ENCODE measurements at places on chromosomes 13 and 19.

- peaks cover 38% of the 10 kb centered on the region for H3K36me3 ChIP-seq
- DNase-seq, result peak; percentile 32
- peak overlapping the region; percentile 88 for H3K4me3 ChIP-seq
- no peaks in the 10 kb centered on the region for H3K27me3 ChIP-seq
- H3K4me1 ChIP-seq, result peaks cover 39% of the 10 kb centered on the region
Observed at GRCh38 chr19:48444129-48444935, 1.5 kb upstream of the GRWD1 start.

DNA sequence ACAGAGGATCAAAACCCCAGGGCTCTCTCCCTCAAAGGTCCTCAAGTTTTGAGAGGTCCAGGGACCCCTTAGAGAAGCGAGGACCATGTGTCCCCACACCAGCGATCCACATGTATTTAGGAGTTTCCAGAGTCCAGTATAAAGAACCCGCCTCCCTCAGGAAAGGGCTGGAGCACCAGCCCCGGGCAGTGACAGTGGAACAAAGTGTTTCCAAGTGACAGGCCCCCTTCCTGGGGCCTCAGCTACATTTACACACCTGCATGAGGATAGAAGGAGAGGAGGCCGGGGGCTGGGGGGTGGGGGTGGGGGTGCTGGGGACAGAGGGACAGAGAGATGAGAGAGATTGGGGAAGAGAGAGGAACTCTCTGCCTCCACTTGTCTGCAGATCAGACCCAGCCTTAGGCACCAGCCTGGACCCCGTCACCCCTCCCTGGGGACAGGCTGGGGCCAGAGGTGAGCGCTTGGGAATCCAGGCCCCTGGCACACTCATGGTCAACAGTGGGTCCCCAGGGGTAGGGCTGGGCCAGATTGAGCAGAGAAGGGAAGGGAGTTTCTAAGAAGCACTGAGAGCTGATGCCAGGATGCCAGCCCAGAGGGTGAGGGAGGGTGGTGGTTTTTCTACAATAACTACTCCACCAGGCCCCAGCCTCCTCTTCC, 802 bp downstream of the BCAM start:
- peak overlapping the region; percentile 80 for H3K4me3 ChIP-seq
- H3K4me1 ChIP-seq, result peaks cover 77% of the 10 kb centered on the region
- DNase-seq, result no peak
- H3K27me3 ChIP-seq, result peaks cover 24% of the 10 kb centered on the region

DNA sequence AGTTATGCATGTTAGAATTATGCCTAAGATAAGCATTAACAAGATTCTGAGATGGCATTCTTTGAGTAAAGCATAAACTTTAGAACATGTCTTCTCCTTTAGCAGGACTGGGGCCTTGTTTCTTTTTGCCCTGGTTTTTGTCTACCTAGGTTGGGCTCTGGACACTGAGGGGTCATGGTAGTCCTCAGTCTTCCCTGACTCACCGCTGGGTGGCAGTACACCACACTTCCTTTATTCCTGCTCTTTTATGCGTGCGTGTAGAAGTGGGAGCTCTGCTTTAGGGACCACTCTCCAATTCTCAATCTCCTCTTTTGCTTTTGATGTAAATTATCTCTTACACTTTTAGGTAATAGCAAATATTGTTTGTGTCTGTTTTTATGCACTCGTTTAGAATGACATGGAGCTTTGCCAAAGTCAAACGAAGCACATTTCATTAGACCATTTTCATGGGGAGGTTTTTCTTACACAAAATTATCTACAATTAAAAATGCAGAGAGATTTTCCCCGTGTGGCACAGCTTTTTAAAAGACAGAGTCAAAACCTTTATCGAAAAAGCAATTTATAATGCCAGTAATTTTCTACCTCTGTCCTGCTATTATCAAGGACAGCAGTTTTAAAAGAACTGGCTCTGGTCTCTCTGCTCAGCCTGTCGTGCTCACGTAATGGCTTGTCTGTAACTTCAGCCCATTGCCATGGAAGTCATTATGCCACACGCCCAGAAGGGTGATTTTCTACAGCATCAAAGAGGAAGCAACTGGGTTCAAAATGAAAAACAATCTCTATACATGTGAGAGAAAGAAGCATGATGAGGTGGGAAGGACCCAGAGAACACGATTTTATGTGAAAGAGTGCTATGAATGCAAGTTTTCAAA, 413.9 kb downstream of the COG6 start:
- no peaks in the 10 kb centered on the region for H3K36me3 ChIP-seq
- H3K27ac ChIP-seq, result no peak overlapping the region
- peaks cover 16% of the 10 kb centered on the region for H3K4me1 ChIP-seq
- DNase-seq, result peak; percentile 79
- no peak overlapping the region for H3K4me3 ChIP-seq
- H3K27me3 ChIP-seq, result peaks cover 4% of the 10 kb centered on the region

- H3K27ac ChIP-seq, result no peak overlapping the region
- no peak for DNase-seq
- H3K36me3 ChIP-seq, result no peaks in the 10 kb centered on the region
- H3K4me1 ChIP-seq, result peaks cover 6% of the 10 kb centered on the region
Observed at GRCh38 chr13:77416666-77417212, 89.8 kb upstream of the MYCBP2 start.

DNA sequence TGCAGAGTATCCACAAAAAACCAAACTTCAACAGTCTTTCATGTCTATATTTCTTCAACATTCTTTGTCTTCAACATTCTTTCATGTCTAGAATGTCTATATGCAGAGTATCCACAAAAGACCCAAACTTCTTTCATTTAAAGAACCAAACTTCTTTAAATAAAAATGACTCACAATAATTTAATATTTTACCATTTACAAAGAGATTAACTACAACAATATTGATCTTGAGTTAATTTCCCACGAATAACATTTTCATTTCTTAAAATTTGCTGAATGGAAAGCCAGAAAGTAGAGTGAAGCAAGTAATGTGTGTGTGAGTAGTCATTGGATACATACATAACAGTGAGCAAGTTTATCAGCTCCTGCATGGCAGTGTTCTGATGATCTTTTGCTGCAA, 1069.7 kb downstream of the EFNB2 start:
- DNase-seq, result no peak
- H3K36me3 ChIP-seq, result no peaks in the 10 kb centered on the region
- H3K4me3 ChIP-seq, result no peak within 1 kb of the TSS
- no peak within 1 kb of the TSS for H3K27ac ChIP-seq
- peaks cover 9% of the 10 kb centered on the region for H3K4me1 ChIP-seq

- H3K36me3 ChIP-seq, result peaks cover 23% of the 10 kb centered on the region
- H3K4me1 ChIP-seq, result no peaks in the 10 kb centered on the region
- no peak overlapping the region for H3K27ac ChIP-seq
- H3K4me3 ChIP-seq, result no peak overlapping the region
Observed at GRCh38 chr13:99514801-99515200, 13.5 kb downstream of the TM9SF2 start.

DNA sequence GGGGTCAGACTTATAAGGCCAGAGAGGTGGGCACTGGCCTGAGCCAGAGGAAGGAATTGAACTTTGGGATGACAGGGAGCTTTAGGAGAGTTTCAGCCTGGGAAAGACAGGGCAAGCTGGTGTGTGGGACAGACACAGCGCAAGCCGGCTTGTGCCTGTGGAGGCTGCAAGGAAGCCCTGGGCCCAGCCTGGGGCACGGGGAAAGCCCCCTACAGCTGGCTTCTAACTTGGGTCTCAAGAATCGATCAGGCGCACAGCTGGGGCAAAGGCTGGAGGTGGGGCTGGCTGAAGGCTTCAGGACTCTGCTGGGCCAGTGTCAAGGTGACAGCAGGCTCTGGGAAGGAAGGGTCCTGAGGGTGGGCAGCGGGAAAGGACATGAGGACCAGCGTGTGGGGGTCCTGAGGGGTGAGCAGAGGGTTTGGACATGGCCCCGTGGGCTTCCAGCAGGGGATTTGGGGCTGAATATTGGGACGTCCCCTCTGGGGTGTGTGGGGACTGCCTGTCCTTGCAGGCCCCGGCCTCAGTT, 3.0 kb downstream of the PTOV1 start:
- peak overlapping the region; percentile 95 for H3K27ac ChIP-seq
- no peak for DNase-seq
- H3K4me3 ChIP-seq, result peak overlapping the region; percentile 93
- peaks cover 2% of the 10 kb centered on the region for H3K27me3 ChIP-seq
- H3K36me3 ChIP-seq, result peaks cover 35% of the 10 kb centered on the region

- no peak overlapping the region for H3K4me3 ChIP-seq
- no peak for DNase-seq
- peaks cover 33% of the 10 kb centered on the region for H3K4me1 ChIP-seq
- peaks cover 7% of the 10 kb centered on the region for H3K27me3 ChIP-seq
Observed at GRCh38 chr13:45861322-45861721, 9.8 kb upstream of the SIAH3 start.

DNA sequence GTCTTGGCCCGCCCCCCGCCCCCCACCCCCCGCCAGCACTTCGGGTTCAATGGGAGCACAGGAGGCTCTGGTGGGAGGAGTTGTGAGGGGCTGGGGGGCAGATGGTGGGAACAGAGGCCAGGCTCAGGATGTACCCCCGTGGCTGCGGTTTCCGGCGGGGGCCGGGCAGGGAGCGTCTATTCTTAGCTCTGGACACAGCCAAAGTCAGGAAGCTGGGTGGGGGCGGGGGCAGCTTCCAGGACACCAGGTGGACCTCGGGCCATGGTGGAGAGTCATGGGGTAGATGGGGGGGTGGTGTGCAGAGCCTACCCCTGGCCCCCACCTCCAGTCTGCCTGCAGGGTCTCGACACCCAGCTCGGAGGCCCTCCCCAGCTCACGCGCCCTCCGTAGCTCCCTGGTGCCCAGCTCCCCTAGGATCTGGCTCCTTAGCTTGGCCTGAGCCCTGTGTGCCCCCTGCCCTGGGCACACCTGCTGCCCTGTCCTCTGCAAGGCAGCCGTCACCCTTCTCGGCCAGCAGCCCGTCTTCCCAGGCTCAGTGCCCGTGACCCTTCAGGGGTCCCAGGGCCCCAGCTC, 2.2 kb upstream of the TBXA2R start:
- H3K27ac ChIP-seq, result no peak overlapping the region
- peaks cover 11% of the 10 kb centered on the region for H3K36me3 ChIP-seq
- H3K4me1 ChIP-seq, result peaks cover 15% of the 10 kb centered on the region
- no peak for DNase-seq
- H3K27me3 ChIP-seq, result peaks cover 7% of the 10 kb centered on the region

DNA sequence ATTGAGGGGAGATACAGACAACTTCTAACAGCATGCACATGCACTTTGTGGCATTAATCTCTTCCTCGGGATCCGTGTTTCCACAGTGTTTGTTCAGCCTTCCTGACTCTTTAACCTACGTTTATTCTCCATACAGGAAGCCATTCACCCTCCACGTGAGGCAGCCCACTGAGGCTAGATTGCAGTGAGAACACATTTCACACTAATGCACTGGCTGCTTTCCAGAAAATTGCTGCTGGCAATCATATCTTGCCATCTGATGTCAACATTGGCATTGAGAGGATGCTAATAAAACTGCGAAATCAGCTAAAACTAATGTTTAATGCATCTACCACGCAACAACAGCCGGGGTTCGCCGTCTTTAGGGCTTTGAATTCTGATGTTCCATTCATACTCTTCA, 30.0 kb downstream of the DCLK1 start:
- no peaks in the 10 kb centered on the region for H3K4me1 ChIP-seq
- no peak for DNase-seq
- no peak overlapping the region for H3K27ac ChIP-seq
- no peak overlapping the region for H3K4me3 ChIP-seq
- H3K27me3 ChIP-seq, result no peaks in the 10 kb centered on the region

DNA sequence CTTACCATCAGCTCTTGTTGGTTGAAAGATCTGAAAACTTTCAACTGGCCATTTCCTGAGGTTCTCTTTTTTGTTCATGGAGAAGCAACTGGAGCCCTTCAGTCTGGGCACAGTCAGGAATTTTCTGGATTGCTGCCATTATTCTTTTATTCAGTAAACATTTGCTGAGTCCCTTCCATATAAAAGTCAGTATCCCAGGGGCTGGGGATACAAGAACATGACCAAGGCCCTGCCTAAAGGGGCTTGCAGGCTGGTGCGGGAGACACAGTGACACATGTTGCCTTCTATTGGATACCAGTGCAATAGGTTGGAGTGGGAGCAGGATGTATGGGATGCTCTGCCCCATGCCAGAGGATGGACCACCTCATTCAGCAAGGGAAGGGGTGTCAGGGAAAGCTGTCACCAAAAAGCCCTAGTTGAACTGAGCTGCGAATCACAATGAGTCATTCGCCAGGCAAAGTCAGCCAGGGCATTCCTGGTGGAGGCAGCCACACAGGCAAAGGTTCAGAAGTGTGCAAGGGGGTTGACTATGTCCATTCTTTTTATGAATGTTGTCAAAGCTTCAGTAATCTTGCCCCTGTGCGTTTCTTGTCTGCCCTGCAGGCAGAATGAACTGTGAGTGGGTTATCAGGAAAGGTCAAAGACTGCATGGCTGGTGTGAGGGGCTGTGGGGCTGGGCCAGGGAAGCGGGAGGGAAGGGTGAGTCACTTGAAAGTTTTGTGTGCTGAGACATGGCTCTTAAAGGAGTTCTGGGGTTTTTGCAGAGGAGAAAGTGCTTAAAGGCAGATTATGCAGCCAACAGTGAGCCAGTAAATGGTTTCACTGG, 395.9 kb downstream of the KCNRG start:
- H3K4me3 ChIP-seq, result no peak overlapping the region
- DNase-seq, result no peak
- H3K27me3 ChIP-seq, result peaks cover 2% of the 10 kb centered on the region
- H3K27ac ChIP-seq, result no peak overlapping the region

DNA sequence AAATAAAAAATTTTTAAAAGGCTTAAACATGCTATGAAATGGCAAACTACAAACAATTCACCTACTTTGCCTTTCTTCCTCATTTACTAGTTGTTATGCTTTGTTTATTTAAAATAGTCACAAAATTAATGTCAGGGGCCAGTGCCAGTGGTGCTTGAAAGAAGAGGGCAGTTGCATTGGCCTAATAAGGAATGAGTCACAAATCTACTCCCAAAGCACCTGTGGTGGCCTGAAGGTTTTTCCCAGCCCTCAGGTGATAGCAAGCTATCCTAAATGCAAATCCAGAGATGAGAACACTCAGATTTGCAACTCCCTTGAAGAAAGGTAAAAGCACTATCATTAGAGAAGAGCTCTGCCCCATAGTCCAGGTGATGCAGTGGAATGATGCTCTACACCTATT, 103.6 kb downstream of the MBNL2 start:
- H3K27me3 ChIP-seq, result no peaks in the 10 kb centered on the region
- peaks cover 21% of the 10 kb centered on the region for H3K4me1 ChIP-seq
- H3K4me3 ChIP-seq, result no peak overlapping the region
- no peak overlapping the region for H3K27ac ChIP-seq

- peak overlapping the region; percentile 70 for H3K27ac ChIP-seq
- no peak overlapping the region for H3K4me3 ChIP-seq
- DNase-seq, result no peak
- H3K4me1 ChIP-seq, result peaks cover 12% of the 10 kb centered on the region
- H3K36me3 ChIP-seq, result peaks cover 44% of the 10 kb centered on the region
- H3K27me3 ChIP-seq, result peaks cover under 1% of the 10 kb centered on the region
Observed at GRCh38 chr13:42064259-42064658, 15.8 kb downstream of the DGKH start.

- no peak overlapping the region for H3K27ac ChIP-seq
- peaks cover 6% of the 10 kb centered on the region for H3K36me3 ChIP-seq
Observed at GRCh38 chr19:51110666-51110971, 2.4 kb upstream of the CTU1 start.

- peak; percentile 38 for DNase-seq
- no peak overlapping the region for H3K27ac ChIP-seq
- H3K4me3 ChIP-seq, result no peak overlapping the region
- H3K27me3 ChIP-seq, result peaks cover 2% of the 10 kb centered on the region
- H3K36me3 ChIP-seq, result peaks cover 4% of the 10 kb centered on the region
Observed at GRCh38 chr13:38763446-38764381, 76.8 kb downstream of the FREM2 start.
